ENCODE measurements at places on chromosomes 12 and 14.

DNA sequence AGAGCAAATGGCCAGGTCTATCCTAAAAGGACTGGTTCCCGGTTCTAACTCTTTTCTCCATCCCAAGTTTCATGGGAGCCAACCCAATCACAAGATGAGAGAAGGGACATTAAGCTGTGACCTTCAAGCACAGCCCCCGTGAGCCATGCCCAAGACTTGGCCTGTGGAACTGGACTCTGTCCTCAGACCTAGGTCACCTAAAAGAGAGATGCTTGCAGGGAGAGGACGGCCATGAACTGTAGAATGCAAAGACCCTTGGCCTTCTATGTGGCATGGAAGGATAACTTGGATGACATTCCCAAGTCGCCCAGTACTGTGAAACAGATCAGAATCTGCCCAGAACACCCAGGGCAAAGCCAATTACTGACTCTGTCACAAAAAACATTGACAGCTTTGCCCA is 263.5 kb downstream of the DPF3 start:
- DNase-seq: no peak

DNA sequence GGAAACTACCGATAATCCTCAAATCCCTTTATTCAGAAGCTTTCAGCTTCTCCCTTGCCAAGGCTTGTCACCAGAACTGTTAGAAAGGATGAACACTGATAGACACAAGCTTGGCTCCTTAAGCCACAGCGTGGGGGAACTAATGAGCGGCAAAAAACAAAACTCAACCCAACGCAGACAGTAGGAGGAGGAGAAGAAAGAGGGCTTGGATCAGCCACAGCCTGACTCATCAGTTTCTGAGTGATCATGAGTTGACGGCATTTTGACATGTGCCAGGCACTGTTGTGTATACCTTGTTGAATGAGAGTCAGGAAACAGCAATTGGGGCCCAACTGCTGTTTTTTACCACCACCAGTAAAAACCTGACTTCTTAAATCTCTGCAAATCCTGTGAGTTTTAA is 23.7 kb downstream of the PLXNC1 start:
- DNase-seq: no peak

GRCh38 chr12:104488374-104488773 is 31.6 kb downstream of the CHST11 start:
- no peak for DNase-seq

DNA sequence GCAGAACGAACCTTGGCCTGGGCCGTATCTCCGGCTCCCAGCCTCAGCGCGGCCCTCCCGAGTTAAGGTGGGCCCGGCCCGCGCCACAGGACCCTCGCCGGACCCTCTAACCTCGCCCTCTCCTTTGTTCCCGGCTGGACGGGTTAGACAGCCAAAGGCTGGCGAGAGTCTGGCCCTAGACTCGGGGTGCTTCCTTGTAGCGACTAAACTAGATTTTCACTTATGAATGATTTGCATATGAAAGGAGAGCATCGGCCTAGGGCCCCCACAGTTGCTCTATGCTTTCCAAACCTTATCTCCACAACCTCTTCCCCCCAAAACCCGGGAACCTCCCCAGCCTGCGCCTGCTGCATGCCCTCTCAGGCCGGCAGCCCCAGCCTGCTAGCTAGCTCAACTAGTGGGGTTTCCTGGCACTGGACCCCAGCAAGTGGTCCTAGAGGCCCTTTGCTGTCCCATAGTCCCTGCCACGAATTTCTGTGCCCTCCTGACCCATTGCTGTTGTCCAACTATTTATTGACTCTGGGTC is 2.0 kb downstream of the HOXC5 start:
- DNase-seq: no peak

All from left lung (tissue), 14 donors.